ENCODE measurements at places on chromosomes 2 and 18. TPM values are rescaled to one million over a fixed set of nuclear protein-coding genes. Genes with fewer than 3 reads are reported as not detected.

DNA sequence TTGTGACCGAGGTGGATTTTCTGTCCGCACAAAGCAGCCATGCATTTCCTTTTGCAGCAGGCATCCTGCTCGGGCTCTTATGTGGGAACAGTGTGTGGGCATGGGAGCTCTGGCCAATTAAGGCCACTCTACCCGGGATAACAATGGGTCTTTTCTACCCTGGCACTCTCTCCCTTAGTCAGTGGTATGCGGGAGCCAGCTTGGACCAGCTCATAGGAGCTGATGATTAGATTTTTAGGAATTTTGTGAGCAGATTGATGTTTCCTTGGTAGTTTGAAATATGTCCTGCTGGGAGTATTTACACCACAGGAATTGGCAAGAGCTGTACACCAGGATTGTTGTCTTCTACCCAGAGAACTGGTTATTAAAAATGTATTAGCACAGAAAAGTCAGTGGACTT lies 89.3 kb downstream of the SPP2 start:
- DNase-seq = no peak

GRCh38 chr2:29691391-29691950 lies 229.9 kb downstream of the ALK start:
- no peak for DNase-seq

SERPINB2 gene
- not detected for total RNA-seq

- no peak for DNase-seq
Observed at GRCh38 chr18:50836521-50836957, 16.7 kb upstream of the MRO start.
